ENCODE measurements at places on chromosomes 7 and 10.

GRCh38 chr10:116104210-116104932 is 168.6 kb downstream of the GFRA1 start:
- no peak for DNase-seq

GRCh38 chr10:71840177-71840957 is 10.7 kb downstream of the PSAP start:
- no peak for DNase-seq

- DNase-seq: no peak
These were observed 183.7 kb downstream of the ELMO1 start for GRCh38 chr7:37265006-37265405.

DNA sequence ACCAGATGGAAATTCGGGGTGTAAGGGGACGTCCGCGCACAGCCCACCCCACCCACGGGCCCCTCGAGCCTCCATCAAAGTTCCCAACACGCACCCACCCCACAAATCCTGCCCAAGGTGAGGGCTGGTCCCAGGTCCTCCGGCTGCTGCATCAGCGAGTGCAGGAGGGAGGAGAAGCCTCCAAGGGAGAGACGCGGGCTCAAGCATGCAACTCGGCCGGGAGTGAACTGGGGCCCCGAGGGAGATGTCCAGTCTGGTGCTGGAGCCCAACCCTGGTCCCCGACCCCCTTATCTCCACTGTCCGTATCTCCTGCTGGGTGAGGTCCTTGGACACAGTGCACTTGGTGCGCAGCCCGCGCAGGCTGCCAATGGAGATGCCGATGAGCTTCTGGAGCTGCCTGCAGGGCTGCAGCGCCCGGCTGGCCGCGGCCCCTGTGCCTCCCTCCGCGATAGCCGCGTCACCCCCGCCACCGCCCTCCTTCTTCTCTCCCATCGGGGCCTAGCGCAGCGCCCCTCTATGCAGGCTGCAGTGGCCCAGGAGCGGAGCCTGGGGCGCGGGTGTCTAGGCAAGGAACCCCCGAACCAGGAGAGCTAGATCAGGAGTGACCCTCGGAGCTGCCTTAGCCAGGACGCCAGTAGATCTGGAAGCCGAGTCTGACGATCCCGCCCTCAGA is 489.2 kb downstream of the ZNF33B start:
- no peak for DNase-seq

- peak; percentile 51 for DNase-seq
These were observed 57.3 kb downstream of the ST7 start for GRCh38 chr7:117010375-117011133.

DNA sequence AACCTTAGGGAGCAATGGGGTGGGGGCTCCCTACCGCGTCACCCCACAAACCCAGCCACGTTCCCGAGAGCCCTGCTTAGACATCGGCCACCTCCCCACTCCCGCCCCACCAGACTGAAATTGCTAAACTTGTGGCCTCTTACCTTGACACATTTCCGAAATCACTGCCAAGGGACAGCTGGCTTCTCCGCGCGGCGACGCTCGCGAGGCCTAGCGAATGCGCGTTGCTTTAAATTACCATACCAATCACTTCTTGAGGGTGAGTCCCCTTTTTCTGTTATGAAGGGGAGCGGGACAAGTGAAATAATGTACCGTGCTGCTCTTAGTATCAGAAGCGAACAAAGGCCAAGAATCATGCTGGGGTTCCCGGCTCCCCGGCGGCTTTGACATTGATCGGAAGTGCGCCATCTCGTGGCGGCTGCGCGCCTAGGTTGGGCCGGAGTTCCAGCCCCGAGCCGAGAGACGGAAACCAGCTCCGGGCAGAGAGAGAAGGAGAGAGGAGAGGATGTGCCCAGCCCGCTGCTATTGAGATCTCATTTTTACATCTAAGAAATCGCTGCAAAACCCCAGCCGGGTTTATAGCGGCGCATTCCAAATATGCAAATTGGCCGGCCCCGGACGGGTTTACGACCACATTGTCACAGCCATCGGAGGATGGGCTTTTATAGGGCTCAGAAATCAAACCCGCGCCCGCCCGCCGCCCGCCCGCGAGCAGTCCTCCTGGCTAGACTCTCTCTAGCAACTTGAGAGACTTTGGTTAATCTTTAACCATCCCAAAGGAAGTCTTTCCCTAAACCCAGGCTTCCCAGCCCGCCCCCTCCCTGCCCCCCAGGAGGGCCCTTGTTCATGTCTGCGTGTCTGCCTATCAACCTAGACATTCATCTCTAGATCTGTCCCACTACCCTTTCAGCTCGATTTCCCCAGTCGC is 5.3 kb downstream of the HOXA11 start:
- no peak for DNase-seq

GRCh38 chr10:48784031-48784430 is 99.4 kb downstream of the WDFY4 start:
- DNase-seq: no peak

DNA sequence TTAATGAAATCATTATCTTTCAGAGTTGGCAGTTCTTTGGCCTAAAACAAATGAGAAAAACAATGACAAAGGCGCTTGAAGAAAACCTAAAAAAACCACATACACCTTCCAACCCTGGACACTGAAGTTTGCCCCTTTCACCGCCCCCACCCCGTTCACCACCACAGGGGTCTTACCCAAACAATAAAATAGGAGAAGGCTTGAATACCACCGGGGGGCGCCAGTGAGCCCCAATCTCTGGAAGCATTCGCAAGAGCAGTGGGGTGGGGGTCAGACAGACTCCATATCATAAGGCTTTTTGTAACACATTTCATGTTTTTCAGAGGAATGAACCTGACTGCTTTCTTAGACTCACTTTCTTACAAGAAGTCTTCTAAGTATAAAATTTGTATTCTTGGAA is 163.6 kb downstream of the PIP4K2A start:
- no peak for DNase-seq
